NCI-H526 (cell line): ENCODE measurements at places on chromosomes 6 and 20.
A peak's percentile ranks its signal among the peaks of the same experiment; 100 is the strongest.

- peak; percentile 33 for DNase-seq
These were observed 120.6 kb downstream of the GRM4 start for GRCh38 chr6:34025112-34025807.

DNA sequence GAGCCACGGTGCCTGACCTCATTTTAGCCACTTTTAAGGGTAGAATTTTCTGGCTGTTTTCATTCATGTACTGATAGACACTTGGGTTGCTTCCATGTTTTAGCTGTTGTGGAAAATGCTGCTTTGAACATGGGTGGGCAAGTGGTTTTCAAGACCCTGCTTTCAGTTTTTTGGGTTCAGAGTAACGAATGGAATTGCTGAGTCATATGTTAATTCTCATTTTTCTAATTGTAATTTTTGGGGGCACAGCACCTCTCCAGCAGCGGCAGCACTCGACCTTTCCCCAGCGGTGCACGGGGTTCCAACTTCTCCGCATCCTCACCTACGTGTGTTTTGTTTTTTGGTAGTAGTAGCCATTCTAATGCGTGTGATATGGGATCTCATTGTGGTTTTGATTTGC is 5.4 kb downstream of the NQO2 start:
- DNase-seq = no peak

DNA sequence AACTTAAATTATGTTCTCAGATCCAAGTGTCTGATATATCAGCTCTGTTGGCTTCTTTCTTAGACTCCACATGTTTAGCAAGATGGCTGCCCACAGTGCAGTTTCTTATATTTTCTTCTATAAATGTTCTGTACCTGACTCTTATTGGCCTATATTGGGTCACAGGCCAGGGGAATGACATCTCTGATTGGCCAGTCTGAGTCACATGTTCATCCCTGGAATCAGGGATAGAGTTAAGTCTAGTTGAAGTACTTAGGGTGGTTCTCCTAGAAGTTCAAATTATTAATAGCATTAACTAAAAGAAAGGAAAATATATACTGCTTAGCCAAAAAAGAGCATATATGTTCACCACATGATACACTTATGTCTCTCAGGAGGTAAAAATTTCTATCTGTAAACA is 105.3 kb upstream of the SLC22A16 start:
- DNase-seq = no peak

DNA sequence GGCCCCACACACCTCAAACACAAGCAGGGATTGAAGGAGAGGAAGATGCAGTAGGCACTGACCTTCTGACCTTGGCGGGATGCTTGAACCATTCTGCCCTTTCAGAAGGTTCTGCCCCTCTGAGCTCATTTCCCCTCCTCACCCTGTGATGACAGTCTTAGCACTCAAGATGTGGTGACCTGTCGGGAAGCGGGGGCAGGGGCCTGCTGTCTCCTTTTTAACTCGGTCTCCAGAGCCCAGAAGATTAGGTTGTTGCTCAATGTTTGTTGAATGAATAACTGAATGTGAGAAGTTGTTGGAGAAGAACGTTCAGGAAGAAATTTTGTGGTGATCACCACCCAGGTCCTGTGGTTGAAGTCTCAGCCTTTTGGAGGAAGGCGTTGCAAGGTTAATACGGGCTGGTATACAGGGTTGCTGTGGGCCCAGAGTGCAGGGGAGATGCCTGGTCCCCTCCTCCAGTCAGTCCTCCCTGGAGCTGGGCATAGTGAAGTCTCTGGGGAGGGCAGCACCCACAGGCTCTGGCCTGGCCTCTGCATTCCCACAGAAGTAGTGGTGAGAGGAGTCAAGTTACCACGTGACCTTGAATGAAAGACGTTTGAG is 49.7 kb upstream of the FUCA2 start:
- no peak for DNase-seq

- peak; percentile 7 for DNase-seq
These were observed 31.2 kb upstream of the SHLD1 start for GRCh38 chr20:5718896-5719595.

DNA sequence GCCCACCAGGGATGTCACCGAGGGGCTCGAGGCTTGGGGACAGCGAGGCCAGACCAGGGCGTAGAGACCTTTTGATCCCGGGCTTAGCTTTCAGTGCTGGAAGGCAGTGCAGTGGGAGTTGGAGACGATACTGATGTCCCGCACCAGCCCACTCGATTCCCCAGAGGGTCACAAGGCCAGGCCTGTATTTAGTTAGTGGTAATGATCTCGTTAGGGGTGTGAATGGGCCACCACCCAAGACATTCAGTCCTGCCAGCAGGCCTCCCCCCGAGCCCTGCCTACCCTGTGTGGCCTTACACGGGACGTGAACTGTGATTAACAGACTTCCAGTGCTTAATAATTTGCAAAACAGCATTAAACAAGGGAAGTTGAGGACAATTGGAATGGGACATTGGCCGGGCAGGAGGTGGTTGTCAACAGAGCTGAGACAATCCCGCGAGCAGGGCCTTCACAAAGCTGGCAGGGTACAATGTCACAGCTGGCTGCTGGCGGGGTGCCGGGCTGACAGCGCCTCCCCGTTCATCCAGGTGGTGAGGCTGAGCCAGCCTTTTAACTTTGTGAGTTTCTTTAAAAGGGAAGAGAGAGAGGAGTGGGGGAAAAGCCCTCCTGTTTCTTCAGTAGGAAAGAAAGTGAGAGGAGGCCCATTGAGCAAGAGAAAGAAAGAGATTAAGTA is 175.3 kb upstream of the RALGAPA2 start:
- DNase-seq = no peak
